ENCODE measurements at places on chromosomes 7 and 10.
A peak's percentile ranks its signal among the peaks of the same experiment; 100 is the strongest.

- DNase-seq: no peak
Measured at GRCh38 chr7:99958564-99959227, 17.1 kb downstream of the AZGP1 start.

- DNase-seq: no peak
Measured at GRCh38 chr7:11630355-11630754, 201.6 kb downstream of the THSD7A start.

DNA sequence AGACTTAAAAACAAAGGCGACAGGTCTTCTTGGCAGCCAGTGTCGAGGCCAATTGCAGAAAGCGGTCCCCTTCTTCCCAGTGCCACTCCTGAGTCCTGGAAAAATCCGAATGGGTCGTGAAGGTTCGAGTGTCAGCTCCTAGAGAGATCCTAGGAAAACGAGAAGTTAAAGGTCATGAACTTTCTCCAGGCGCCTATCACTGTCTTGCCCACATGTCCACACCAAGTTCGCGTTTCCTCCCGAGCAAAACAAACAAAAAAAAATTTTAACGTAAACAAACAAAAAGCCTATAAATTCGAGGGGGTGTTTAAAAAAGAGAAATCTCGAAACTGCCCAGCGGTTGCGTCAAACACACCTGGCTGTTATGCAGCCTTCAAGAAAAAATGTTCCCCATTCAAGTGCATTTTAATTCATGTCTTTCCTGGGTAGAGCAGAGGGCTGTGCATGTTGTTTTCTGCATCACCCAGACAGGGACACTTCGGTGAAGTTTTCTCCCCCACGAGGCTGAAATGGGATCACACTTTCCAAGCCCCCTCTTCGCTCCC, 1.5 kb downstream of the ARHGAP21 start:
- peak; percentile 23 for DNase-seq

DNA sequence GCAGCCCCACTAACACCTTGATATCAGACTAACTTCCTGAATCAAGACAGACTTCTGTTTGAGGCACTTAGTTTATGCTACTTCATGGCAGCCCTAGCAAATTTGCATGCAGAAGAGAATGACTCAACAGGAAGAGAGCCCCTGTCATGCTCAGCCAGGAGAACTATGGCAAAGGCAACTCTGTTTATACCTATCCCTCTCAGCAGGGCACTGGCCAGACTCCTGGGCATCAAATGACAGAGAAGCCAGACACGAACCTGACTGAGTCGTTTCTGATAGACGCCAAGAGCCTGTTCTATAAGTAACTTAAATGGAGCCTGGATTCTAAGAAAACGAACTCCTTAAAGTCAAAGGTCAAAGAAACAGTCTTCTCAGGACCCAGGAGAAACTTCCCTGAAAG, 50.9 kb upstream of the UNC5B start:
- no peak for DNase-seq

- peak; percentile 87 for DNase-seq
Measured at GRCh38 chr7:140810830-140811556, 113.7 kb downstream of the BRAF start.

DNA sequence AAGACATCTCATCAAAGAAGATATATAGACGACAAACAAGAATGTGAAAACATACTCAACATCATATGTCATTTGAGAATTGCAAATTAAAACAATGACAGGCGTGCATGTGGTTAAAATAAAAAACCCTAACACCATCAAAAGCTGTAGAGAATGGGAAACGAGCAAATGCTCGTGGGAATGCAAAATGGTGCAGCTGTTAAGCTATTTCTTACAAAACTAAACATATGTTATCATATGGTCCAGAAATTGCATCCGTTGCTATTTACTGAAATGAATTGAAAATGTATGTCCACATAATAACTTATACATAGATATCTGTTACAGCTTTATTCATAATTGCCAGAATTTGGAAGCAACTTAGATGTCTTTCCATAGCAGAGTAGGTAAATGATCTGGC, 574.4 kb downstream of the TNS3 start:
- DNase-seq: no peak

Measured in GM23338 (cell line).